Jurkat, Clone E6-1 (cell line): ENCODE measurements at places on chromosomes 12 and 14.

DNA sequence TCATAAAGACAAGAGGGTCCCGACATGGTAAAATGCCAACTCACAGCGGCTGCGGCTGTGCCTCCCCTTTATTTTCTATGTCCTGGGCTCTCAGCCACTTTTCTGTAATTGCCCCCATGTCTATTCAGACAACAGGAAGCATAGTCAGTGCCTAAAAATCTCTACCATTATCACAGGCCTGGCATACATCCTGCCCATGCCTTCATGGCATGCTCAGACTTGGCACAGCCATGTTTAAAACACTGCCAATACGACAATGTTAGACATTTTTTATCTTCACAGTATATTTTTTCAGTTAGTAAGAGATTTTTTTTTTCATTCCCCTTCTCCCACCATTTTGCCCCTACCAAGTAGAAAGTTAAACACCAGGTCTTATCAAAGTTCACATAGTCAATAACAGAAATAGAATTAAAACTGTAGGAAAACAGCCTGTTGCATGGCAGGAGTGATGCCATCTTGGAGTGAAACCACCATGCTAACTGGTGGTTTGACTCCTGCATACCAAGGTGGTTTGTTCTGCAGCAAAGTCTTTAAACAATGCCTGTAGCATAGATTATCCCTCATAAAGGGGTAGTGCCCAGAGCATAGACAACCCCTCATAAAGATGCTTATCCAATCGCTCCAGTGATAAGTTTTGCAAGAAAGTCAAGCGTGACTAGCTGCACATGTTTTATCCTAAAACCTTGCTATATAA, 18.9 kb upstream of the CERS5 start:
- DNase-seq = no peak

- no peak for DNase-seq
Measured at GRCh38 chr12:52070185-52070925, 577 bp downstream of the ATG101 start.

- no peak for DNase-seq
Measured at GRCh38 chr14:64541972-64542835, 1.7 kb downstream of the HSPA2 start.

GRCh38 chr14:58712357-58712756, 74.6 kb downstream of the DACT1 start:
- no peak for DNase-seq

GRCh38 chr14:104845033-104845666, 19.9 kb upstream of the CEP170B start:
- DNase-seq = no peak

DNA sequence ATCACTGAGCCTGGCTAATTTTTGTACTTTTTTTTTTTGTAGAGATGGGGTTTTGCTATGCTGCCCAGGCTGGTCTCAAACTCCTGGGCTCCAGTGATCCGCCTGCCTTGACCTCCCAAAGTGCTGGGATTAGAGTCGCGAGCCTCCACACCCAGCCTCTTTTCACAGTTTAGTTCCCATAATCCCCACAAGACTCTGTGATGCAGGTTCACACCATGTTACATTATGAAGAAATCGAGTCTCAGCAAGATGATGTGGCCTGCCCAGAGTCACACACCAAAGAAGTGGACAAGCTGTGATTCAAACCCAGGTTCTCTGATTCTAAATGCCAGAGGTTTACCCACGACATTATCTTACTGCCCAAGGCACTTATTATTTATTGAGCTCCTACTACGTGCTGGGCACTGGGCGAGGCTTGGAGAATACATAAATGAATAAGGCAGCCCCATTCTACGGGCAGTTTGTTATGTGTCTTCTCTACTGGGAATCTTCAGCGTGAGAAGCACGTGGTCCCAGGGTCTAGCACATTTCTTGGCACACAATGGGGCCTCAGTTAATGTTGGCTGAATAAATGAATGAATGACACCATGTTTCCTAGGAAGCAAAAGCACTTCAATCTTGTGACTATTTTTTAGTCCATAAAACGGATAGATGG, 23.5 kb upstream of the OASL start:
- DNase-seq = no peak

DNA sequence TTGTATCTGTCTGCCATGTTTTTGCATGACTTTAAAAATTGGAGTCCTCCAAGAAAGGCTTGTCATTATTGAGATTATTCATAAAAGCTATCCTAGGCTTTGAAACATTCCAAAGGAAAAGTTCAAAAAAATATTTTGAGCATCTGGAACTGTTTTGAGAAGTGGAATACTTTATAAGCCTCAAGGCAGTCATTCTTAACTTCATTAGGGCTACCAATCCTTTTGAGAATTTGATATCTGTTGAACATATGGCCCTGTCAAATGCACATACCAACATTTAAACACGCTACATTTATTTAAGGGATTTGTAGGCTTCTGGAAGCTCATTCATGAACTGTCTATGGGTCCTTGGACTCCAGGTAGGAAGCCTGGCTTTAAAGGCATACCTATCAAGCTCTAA, 77.0 kb downstream of the TMEM117 start:
- no peak for DNase-seq

DNA sequence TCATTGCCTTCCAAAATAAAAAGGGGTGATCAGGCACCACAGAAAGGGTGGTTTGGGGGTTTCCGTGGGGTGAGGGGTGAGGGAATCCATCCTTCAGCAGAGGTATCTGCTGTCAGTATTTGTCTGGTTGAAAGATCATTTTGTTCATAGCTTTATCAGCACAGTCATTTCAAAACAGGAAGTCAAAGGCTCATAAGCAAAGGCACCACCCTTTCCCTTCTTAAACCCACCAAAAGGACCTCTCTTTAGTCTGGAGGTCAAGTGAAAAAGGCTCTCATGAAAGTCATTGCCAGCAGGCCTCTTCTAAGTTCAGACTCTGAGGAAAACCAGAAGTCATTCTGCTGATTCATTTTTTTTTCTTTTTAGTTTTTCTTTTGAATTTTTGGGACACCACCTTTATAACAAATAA, 6.2 kb downstream of the CHST11 start:
- DNase-seq = no peak

DNA sequence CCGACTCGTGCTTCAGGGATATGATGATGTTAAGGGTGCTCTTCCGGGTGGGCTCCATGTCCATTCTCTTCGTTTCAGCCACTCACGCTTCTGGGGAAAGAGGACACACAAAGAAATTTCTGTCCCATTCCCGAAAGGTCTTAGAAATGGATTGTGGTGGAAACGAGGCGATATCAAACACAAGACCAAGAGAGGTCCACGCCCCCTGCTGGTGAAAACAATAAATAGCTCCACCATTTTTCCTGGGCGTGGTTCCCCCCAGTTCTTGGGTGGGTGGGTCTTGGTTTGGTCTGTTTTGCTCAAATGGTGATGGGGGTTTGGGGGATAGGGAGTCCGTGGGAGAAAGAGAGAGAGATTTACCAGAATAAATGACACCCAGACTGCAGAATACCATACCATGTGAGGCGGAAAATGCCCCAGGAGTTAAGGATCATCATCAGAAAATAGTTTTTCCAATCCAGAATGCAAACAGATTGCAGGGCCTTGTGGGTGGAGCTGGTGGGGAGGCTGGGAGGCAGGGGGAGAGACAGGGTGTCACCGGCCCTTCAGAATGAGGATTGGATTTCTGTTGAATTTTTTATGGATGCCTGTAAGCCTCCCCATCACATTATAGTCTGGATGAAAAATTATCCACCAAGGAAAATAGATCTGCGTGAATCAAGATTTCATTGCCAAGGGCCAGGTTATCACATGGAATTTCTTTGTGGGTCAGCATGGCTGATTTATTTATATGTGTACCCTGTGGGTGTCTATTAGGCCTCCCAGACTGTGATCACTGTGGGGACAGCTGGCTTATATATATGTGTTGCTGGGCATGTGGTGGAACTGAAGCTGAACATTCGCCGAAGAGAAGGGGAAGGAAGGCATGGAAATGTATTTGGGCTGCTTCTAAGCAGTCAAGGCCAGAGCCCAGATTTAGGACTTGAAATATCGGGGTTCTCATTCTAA, 55.8 kb downstream of the SRRM4 start:
- DNase-seq = peak; percentile 20

- DNase-seq = no peak
Measured at GRCh38 chr14:58283730-58284129, 14.6 kb upstream of the ARID4A start.

DNA sequence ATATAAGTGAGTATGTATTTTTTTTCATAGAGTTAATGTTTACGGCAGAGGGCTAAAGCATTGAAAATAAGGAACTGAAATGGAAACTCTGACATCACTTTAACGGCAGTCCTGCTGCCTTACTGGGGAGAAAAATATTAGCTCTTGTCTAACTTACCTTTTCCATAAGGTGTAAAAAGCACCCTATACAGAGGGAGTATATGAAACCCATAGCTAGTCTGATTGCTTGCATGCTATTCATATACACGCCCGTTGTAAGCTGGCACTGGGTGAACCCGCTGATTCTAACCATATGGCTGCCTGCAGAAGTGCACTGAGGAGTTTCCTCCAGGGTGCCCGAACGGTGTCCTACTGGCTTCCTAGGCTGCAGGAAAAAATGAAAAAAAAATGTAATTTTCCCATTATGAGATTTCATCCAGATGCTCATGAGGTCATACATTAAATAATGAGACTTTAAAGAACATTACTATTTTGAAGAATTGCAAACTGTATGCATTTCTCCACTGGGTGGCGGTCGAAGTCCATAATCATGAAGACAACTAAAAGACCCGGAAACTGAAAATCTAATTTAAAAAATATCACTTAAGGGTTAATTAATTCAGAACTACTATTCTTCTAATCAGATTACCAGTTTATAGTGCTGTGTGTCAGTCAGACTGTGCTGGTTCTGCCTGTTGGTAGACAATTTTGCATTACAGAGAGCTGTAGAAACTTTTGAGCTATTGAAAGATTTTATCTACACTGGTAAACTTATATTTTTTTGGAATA, 144.7 kb downstream of the ALX1 start:
- DNase-seq = peak; percentile 22

GRCh38 chr14:61691495-61691894, 3.8 kb upstream of the HIF1A start:
- DNase-seq = no peak

DNA sequence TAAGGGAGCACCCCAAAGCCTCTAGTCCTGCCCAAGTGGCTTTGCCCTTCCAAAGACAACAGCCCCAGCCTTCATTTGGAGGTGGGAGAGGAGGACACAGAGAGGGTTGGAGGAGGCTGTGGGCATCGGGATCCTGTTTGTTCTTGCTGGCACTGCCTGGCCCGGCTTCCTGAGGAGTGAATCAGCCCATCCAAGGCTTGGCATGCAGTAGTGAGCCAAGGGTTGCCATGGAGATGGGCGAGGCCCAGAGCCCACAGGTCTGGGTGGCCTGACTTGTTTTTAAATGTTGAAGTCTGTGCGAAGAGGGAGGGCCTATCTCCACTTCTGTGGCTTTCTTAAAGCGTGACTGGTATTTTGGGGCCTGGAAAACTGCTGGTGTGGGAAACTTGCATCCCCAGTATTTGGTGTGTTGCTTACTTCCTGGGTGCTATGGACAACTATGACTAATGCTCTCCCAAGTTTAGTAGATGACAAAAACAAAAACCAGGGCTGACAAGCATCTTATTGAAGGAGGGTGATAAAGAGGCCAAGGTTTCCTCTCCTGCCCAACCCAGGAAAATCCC, 15.8 kb downstream of the CD9 start:
- no peak for DNase-seq

DNA sequence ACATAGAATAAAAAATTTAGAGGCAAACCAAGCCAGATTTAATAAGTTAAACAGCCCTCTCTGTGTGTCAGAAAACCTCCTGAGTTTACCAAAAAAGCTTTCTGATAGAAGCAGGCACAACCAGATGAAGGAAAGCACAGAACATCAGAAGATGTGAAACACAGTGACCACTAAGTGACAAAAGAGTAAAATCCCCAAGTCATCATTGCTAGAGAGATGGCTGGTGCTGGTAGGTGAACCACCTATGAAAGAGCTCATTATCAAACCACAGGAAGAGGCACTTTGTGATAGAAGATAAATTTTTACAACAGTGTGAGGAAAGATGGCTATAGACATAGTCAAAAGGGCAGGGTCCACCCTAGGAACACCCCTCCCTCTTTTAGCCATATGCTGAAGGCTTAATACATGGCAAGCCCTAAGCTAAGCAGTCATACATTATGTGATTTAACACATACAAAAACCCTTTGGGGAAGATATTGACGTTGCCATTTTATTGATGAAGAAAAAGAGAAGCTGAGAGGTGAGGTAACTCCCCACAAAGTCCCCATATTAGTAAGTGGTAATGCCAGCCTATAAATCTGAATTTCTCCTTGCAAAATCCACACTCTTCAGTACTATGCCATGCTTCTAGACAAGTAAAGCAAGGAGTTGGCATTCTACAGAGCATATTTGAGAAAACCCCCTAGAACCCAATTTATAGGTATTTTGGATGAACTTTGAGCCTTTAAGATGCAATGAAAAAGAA, 449.9 kb downstream of the LRIG3 start:
- no peak for DNase-seq

DNA sequence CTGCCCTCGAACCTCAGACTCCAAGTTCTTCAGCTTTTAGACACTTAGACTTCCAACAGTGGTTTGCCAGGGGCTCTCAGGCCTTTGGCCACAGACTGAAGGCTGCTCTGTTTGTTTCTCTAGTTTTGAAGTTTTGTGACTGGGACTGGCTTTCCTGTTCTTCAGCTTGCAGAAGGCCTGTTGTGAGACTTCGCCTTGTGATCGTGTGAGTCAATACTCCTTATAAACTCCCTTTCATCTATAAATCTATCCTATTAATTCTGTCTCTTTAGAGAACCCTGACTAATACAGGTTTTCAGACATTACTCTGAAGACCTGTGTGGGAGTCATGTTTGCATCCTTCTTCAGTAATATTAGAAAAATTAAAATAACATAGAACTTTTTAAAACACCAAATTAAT, 289.1 kb downstream of the RMST start:
- no peak for DNase-seq

DNA sequence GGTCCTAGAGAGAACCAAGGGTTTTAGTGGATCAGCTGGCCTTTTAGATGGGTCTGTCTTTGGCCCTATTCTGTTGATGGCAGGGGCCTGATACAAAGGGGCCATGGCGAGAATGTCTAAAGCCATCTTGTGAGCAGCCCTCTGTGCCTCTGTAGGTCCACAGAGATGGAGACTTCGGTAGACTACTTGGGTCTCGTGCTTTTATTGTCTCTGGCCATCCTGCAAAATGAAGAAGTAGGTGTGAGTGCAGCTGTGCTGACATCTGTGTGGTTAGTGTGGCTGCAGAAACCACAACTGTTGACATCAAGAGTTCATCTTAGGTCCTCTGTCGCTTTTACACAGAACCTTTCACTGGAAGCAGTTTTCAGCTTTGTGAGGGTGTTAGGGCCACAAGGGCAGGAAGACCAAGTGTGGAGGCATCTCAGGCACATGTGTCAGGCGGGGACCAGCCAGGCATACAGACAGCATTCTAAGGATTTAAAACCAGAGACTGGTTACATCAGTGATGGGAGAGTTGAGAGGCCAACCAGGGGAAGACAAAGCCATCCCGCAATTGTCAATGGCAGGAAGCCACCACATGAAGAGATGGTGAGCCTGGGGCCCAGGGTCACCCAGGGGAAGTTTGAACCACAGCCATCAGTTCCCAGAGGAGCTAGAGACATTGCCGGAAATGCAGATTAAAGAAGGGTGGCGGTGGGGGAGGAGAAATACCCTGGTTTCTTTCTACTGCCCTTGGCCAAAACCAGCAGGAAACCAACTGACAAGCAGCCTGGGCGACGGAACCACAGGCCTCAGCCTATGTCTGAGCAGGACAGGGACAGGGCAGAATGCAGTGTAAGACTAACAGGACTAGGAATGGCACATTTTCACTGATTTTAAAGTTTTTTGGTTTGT, 13.0 kb upstream of the TPCN1 start:
- peak; percentile 91 for DNase-seq
